ENCODE measurements at places on chromosomes 2 and 18. TPM values are rescaled to one million over a fixed set of nuclear protein-coding genes. Genes with fewer than 3 reads are reported as not detected.

Gene XDH
- total RNA-seq, result not detected

Gene CHRND
- not detected for total RNA-seq

Gene EPB41L3
- 0.77 TPM for total RNA-seq

Gene IGFBP5
- not detected for total RNA-seq

Gene SLC40A1
- 4.8 TPM for total RNA-seq

Gene RBKS
- total RNA-seq, result 9.7 TPM
